ENCODE measurements at places on chromosomes 4 and X.
A peak's percentile ranks its signal among the peaks of the same experiment; 100 is the strongest.

- no peak for DNase-seq
Observed at GRCh38 chrX:46922611-46923010, 10.4 kb downstream of the JADE3 start.

GRCh38 chr4:126627255-126627654, 1005.5 kb upstream of the INTU start:
- DNase-seq, result no peak

GRCh38 chrX:118100091-118100490, 16.5 kb downstream of the KLHL13 start:
- no peak for DNase-seq

- peak; percentile 16 for DNase-seq
Observed at GRCh38 chrX:140572724-140573123, 67.9 kb upstream of the SOX3 start.

- DNase-seq, result no peak
Observed at GRCh38 chrX:22035236-22035635, 3.1 kb downstream of the PHEX start.

All from retina (tissue), 1 donor.